Activated T-helper 17 cell treated with anti-CD3 and anti-CD28 coated beads, Interleukin-2, amount 50 U/mL, for 72 hours (primary cell): ENCODE measurements at places on chromosomes 7 and 10. TPM values are rescaled to one million over a fixed set of nuclear protein-coding genes. Genes with fewer than 3 reads are reported as not detected.

GRCh38 chr7:46603780-46604179 is 682.7 kb upstream of the IGFBP3 start:
- no peak for ATAC-seq

DNA sequence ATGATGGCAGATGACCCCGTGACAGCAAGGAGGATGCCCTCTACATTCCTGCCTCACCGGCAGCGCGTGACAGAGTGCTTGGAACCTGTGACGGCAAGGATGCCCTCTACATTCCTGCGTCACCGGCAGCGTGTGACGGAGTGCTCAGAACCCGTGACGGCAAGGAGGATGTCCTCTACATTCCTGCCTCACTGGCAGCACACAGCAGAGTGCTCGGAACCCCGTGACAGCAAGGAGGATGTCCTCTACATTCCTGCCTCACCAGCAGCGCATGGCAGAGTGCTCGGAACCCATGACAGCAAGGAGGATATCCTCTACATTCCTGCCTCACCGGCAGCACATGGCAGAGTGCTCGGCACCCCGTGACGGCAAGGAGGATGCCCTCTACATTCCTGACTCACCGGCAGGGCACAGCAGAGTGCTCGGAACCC is 231.0 kb downstream of the DIP2C start:
- no peak for ATAC-seq

DNA sequence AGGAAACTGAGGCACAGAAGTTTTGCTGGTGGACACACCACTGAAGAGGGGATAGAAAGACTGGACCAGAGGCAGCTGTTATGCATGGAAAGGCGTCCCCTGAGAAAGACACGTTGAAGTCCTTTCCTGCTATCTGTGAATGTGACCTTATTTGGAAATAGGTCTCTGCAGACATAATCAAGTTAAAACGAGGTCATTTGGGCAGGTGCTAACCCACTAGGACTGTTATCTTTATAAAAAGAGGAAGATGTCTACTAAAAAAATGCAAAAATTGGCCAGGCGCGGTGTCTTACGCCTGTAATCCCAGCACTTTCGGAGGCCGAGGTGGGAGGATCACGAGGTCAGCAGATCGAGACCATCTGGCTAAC is 31.6 kb downstream of the ELMO1 start:
- no peak for ATAC-seq

Gene IFIT2
- 2.0 TPM for total RNA-seq

DNA sequence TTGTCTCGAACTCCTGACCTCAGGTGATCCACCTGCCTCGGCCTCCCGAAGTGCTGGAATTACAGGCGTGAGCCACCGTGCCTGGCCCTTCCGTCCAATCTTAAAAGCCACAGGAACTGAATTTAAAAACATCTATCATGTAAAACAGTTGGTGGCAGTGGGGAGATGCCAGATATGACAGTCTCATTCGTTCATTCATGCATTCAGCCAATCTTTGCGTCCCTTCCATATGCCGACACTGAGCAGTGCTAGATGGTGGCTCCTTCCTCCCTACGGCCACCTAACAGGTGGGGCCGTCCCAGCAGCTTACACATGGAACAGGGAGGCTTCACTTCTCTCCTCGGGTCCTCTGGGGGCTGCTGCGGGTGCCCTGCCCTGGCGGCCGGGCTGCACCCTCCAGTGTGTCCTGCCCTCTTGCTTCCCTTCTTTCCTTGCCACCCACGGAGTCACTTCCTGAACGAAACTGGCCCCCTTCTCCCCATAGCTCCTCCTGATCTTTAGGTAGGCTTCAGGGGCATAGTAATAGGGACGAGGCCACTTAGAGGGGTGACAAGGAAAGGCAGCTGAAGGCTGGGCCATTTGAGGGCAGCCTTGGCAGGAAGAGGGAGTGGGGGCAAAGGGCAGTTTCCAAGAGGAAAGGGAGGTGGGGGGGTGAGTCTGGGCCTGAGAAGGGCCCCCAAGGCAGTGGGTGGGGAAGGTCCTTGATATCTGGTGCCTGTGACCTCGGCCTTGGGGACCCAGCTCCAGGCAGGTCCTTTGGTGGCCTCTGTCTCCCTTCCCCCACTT is 53.8 kb downstream of the PROSER2 start:
- ATAC-seq = no peak

GRCh38 chr10:127979566-127979965 is 72.7 kb downstream of the PTPRE start:
- ATAC-seq = no peak

Gene AMPH
- not detected for total RNA-seq

DNA sequence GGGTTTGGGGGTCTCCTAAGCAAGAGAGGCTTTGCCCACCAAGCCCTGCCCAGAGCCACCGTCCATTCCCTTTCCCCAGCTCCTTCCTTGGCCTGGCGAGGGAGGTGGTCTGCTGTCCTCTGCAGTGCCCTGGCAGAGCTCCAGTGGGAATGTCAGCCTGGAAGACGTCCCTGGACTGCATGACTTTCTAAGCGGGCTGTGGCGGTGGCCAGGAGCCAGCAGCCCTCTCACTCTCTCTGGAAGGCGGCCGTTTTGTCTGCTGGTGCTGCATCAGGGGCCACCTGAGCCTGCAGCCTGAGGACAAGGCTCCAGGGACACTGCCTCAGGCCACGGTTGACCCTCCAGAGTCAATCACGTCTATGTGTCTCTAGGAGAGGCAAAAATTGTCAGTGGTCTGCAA is 271.0 kb downstream of the SKAP2 start:
- ATAC-seq = no peak

- ATAC-seq = no peak
These were observed 28.4 kb downstream of the TBC1D12 start for GRCh38 chr10:94430701-94431100.

DNA sequence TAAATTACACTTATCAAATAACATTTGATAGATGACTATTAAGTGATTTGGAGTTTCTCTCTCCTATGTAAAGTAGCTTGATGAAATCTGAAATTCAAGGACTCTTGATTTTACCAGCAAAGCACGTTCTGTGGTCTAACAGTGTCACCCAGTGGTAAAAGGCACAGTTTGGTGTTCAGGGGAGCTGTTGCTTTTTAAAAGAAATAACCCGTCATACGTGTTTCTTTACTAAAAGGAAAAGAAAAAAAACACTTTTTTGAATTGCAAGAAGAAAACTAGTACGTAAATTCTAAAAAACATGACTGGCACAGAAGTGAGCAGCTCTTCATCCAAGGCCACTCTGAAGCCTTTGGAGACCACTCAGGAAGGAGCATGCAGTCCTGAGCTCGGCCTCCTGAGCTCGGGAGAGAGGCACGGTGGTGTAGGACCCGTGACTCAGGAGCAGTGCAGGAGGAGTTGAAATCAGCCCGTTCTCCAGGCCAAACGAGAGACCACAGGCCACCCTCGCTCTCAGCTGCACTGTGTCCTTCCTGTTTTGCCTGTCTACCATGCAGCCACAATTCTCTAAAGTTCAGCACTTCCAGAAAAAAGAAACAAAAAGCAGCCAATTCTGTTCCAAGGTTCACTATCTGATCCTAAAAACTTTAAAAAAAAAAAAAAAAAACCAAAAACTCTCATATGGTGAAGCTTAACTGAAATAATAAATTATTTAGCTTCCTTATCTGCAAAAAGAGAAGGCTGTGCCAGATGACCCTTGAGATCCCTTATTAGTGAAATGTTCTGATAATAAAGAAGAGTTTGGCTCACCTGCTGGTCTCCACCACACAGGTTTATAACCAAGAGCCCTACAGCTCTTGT is 212.6 kb upstream of the FRMD4A start:
- ATAC-seq = peak; percentile 93

DNA sequence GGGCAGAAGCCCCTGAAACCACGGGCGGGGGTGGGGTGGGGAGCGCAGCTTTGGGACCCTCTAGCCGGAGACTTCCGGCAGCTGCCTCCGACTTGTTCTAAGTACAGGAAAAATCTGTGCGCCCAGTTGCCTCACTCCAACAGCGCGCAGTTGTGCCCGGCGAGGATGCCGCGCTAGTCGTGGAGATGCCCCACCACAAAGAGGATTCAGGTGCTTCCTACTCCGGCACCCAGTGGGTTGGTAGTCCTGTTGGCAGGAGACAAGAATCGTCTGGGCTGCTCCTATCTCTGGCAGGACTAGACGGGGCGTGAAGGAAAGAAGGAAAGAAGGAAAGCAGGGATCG is 465 bp upstream of the NPY start:
- ATAC-seq = no peak

GRCh38 chr7:79403879-79404278 is 49.6 kb downstream of the MAGI2 start:
- ATAC-seq = no peak

Gene PAPSS2
- 0.66 TPM for total RNA-seq

Gene ZNF511
- total RNA-seq = 74.2 TPM

GRCh38 chr10:11285171-11285570 is 267.5 kb downstream of the CELF2 start:
- ATAC-seq = peak; percentile 10

DNA sequence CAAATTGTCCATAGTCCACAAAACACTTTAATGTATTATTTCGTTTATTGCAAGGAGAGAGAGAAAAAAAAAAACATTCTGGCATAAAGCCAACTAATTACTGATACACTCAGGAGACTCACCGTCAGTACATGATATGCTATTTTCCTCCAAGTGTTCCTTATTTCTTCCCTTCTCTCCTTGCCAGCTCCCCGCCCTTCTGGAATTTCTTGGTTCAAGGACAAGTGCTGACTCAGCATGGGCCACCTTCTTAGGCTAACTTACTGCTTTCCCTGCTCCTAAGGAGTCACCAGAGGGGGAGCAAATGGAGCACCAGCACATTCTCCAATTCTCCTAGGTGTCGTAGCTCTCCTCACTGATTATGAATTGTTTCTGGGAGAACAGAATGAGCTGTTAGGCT is 133.8 kb upstream of the HDAC9 start:
- ATAC-seq = no peak

- no peak for ATAC-seq
These were observed 83.3 kb upstream of the MKLN1 start for GRCh38 chr7:131244259-131244852.
